ENCODE measurements at places on chromosomes 5 and 9.

GRCh38 chr9:95820074-95820473 is 55.4 kb upstream of the ERCC6L2 start:
- DNase-seq: no peak

DNA sequence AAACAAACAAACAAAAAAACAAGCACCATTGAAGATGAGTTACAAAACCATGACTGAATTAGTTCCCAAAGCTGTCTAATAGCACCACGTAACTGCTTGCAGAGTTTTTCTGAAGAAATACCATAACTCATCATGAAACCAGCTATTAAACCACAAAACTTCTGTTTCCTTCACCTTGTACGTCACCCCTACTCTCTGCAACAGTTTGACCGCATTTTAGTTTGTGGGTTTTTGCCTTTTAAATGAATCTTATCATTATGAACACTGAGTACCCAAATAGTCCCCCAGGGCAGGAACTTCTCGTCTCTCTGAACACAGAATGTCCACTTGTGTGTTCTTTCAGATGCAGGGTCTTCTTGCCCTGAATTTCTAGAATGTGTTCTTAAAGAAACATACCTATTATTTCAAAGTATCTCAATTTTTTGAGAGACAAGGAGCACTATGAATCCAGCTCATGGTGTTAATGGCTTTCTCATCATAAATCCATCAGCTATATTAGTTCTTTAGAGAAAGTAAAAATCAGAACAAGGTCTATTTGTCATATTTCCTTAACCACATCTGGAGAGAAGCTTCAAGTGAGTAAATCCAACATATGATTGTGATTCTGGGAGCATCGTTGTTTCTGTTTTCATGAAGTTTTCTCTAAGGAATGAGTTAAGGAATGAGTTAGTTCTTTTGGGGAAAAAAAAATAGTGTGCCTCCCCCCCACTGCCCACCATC is 210.6 kb downstream of the AUH start:
- no peak for DNase-seq

- DNase-seq: no peak
Measured at GRCh38 chr9:6564360-6564759, 81.2 kb downstream of the GLDC start.

- DNase-seq: no peak
Measured at GRCh38 chr9:398085-398484, 183.4 kb downstream of the DOCK8 start.

GRCh38 chr5:33556330-33557328 is 115.9 kb downstream of the TARS1 start:
- no peak for DNase-seq

All from activated CD8-positive, alpha-beta memory T cell treated with anti-CD3 and anti-CD28 coated beads for 1 hour (primary cell).